WTC11 (cell line): ENCODE measurements at places on chromosomes 3 and 15.

- no peak for DNase-seq
Observed at GRCh38 chr15:63256433-63257274, 20.8 kb upstream of the APH1B start.

- DNase-seq: no peak
Observed at GRCh38 chr3:61057464-61057863, 193.8 kb downstream of the FHIT start.

DNA sequence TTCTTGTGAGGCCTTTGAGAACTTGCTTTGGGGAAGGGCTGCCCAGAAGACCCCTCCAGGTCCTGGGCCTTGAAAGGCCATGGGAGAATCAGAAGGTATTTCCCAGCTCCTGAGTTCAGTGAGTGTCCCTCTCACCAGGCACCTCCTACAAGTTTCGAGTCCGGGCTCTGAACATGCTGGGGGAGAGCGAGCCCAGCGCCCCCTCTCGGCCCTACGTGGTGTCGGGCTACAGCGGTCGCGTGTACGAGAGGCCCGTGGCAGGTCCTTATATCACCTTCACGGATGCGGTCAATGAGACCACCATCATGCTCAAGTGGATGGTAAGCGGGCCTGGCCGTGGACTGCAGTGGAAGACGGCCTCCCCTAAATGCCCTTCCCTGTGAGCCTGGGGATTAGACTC, 68.3 kb downstream of the BOC start:
- peak; percentile 56 for DNase-seq

GRCh38 chr3:153681057-153681456, 440.1 kb upstream of the ARHGEF26 start:
- DNase-seq: no peak

DNA sequence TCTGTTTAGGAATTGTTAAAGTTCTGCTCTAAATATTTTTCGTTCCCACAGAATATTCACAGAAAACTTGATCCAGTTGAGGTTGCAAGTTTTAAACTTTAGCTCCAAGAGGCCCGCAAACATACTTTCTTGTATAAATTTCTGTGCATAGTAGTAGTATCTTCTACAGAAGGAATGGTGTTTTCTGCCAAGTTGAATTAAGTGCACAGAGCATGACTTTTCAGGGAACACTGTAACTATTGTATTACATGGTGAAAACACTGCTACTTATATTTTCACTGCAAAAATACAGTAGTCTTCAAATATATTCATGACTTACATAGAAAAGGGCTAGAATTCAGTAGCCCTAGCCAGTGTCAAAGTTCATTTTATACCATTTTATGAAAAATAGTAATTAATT, 67.0 kb downstream of the SUCNR1 start:
- DNase-seq: no peak

GRCh38 chr15:58513726-58514336, 82.0 kb downstream of the LIPC start:
- DNase-seq: no peak

GRCh38 chr3:140096037-140096436, 161.1 kb downstream of the CLSTN2 start:
- no peak for DNase-seq

- no peak for DNase-seq
Observed at GRCh38 chr3:172313671-172314070, 134.6 kb downstream of the GHSR start.

GRCh38 chr3:130692455-130692854, 54.2 kb downstream of the PIK3R4 start:
- no peak for DNase-seq

GRCh38 chr15:81002331-81003096, 1.8 kb downstream of the TLNRD1 start:
- peak; percentile 44 for DNase-seq

DNA sequence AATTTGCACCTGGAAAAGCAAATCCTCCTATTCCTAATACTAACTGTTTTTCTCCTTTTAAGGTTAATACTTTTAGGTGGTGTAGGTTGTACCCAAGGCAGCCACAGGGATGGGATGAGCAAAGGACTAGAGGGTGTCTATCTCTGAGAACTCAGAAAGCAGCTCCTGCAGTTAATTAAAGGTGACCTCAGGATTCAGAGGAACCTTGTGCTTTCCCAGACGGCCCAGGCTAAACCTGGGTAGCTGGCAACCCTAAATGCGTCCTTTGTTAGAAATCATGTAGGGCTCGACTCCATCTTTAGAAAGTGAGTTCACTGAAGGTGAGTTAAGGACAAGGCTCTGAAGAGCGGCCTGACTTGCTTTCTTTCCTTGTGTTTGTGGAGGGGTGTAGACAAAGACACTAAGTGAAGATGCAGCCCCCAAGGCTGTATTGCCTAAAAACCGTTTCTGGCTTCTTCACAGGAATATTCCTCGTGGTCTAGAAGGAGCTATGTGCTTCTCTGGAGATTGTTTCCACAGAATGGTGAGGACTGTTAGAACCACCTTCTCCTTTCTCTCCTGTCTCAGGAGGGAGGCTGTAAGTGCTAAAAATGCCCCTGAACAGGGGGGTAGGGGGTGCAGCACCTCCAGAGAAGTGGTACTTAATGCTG, 14.9 kb downstream of the FNDC3B start:
- DNase-seq: no peak

DNA sequence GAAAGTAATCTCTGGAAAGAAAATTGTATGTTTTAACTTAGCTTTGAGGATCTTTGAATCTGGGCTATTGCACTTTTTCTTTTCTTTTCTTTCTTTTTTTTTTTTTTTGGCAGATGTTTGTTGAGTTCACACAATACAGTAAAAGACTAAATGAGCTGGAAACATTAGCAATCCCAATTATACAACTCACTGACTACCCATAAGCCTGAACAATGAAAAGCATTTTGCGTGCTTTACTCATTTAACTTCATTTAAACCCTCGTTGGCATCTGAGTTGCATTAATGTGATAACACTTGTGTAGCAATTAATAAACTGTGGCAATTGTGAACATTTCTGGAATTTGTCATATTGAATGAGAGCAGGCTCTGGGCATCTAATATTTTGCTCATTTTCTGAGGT, 269.4 kb upstream of the RBMS3 start:
- no peak for DNase-seq

GRCh38 chr15:25464784-25465183, 26.0 kb upstream of the UBE3A start:
- DNase-seq: no peak

DNA sequence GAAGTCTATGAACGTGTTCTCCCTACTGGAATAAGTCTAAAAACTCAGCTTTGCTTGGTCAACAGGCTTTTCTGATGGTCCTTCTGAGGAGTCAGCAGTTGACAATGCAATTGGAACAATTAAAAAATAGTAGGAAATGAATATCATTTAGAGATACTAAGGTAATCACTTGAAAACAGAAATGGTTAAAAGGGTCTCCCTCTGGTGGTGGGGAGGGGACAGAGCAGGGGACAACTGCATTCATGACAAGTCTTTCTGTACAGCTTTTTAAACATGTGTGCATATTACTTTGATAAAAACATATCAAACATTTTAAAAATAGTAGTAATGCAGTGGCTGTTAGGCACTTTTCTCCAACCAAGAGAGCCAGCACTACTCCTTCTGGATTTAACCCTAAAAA, 119.9 kb upstream of the FHIT start:
- peak; percentile 40 for DNase-seq

DNA sequence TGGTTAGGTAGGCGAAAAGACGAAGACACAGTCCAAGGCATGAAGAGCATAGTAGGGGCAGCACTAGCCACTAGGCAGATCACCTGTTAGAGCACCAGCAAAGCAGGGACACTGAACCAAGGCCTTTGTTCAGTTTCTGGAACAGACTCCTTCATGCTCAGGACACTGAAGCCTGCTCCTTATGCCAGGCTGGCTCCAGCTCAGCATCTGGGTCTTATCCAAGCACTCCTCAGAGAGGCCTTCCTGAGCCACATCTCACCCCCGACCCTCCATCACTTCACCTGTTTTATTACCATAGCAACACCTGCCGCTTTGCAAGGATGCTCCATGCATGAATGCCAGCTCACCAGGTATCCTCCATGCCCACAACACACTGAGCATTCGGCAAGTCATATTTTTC, 206.3 kb upstream of the CHRNA7 start:
- DNase-seq: no peak

DNA sequence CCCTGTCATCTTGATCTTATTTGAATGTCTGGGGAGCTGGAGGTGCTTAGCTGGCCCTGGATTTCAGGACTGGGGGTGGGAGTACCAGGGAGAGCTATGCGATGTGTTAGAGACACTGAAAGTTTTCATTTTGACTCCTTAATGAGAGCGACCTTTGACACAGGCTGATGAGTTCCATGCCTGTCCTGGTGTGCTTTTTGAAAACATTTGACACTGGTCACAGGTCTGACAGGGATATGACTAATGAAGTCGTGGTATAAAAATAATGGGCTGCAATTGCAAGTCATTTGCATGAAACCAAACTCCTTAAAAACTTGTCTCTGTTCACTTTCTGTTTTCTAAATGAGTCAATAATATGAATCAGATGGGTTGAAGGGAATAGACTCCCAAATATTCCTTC, 81.9 kb downstream of the MECOM start:
- no peak for DNase-seq

GRCh38 chr3:171219258-171219657, 192.7 kb upstream of the SLC2A2 start:
- DNase-seq: no peak

- peak; percentile 24 for DNase-seq
Observed at GRCh38 chr3:189995129-189995528, 125.6 kb downstream of the P3H2 start.

GRCh38 chr15:91348752-91349500, 248.9 kb downstream of the SV2B start:
- no peak for DNase-seq

DNA sequence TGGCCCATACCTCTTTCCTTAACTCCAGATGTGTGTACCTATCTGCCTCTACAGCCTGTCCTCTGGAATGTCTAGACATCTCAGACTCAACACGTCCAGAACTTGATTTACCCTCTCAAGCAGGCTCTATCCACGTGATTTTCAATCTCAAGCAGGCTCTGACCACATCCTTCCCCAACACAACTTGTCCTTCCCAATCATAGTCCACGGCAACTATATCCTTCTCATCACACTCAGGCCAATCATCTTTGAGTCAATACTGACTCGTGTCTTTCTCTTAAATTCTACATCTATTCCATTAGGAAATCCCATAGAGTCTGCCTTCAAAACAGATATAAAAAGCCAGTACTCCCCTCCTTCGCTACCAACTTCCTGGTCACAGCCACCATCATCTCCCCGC, 70.4 kb downstream of the FOXP1 start:
- DNase-seq: no peak

DNA sequence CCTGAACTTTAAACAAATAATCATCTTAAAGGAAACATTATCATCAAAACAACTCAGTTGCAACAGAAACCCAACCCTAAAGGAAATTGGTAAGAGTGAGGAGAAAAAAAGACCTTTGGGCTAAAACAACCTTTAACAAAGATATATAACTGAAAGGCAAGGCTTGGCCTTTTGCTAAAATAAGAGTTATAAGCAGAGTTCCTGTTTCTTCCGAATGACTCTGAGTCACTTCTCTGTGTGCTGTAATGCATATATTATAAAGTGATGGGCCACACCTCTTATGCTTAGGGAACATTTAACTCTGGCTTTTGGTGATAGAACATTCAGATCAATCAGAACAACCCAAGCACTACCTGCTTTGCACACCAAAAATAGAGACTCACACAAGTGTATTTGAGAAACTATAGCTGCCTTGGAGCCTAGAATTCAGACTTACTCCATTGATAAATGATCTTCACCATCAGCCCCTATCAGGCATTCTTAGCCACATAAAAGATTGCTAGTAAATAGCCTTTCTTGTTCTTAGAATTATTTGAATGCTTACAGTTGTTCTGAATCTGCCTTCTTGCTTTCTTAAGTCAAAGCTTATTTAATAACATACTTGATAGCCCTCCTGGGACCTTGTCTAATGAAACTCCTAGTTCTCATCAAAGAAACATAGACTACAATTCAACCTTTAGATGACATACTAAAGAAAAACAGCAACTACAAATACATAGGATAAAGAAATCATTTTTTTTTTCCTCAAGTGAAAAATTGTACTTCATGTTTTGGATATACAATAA, 294.2 kb upstream of the SEMA6D start:
- no peak for DNase-seq

- DNase-seq: peak; percentile 26
Observed at GRCh38 chr3:5212628-5213573, 25.4 kb downstream of the EDEM1 start.

GRCh38 chr3:6022621-6023020, 835.1 kb downstream of the EDEM1 start:
- no peak for DNase-seq

DNA sequence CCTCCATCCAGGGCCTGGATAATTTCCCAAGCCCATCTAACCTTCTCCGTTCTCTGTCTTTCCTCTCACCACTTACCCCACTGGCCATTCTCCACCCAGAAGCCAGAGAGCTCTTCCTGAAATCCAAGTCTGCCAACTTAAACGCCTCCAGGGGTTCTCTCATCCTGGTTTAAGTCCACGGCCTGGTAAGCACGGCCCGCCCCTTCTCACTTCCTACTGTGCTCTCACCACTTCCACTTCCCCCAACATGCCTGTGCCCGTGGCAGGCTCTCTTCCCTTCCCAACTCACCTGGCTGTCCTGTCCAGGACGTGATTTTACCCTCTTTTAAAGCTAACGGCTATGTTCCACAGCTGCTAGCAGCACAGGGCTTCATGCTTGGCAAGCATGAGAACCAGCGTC, 1.7 kb upstream of the CX3CR1 start:
- DNase-seq: no peak

DNA sequence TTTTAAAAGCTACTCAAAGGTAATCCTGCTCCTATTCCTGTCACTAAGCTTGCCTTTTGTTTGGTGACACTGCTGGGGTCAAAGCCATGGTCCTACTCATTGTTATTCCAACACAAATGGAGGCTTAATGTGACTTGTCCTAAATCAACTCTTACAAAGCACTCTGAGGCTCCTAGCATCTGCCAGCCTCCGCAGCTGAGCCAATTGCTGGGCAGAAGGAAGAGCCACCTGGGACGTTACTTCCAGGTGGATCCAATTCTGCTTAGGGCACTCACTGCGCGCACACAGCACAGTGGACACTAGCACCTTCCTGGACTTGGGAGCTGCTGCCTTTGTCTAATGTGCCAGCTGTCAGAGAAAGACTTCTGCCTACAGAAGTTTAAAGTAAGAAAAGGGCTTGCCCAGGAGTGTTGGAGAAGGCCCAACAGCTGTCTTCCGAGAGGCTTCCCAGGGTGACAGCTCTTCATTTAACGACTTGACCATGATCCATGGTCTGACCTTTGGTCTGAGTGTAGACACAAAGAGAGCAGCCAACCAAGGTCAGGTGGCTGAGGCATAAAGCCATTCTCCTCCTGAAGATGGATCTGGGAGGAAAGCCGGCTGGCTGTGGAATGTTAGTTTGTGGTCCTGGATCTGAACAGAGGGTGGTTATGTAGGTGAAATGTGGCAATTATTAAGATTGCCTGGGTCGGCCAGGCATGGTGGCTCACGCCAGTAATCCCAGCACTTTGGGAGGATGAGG, 102.2 kb downstream of the AQP9 start:
- no peak for DNase-seq

DNA sequence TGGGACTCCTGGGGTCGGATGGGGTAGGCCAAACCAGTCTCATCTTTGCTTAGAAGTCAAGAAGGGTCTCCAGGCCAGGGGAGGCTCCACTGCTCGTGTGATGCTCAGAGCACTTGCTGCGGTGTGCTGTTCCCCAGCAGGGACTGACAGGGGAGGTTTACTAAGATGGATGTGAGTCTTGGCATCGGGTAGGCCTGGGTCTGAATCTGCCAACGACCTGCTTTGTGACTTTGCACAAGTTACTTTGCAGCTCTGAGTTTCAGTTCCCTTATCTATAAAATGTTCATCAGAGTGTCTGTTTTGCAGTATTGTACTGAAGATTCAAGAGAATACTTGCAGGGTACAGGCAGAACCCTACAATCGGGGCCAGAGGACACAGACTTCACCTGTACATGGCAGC, 17.3 kb upstream of the CDCP1 start:
- DNase-seq: no peak
